Pancreas (tissue), 10 donors: ENCODE measurements at places on chromosomes 5 and 9. TPM values are rescaled to one million over a fixed set of nuclear protein-coding genes. Genes with fewer than 3 reads are reported as not detected.

Gene CCDC192
- not detected for total RNA-seq

Gene MOB3B
- total RNA-seq: 3.2 TPM

Gene GHR
- 2.0 TPM for total RNA-seq

Gene UAP1L1
- 13.6 TPM for total RNA-seq

Gene CCDC180
- total RNA-seq: 3.4 TPM

Gene STPG3
- not detected for total RNA-seq

Gene S1PR3
- total RNA-seq: 3.7 TPM

Gene SLC31A2
- 9.3 TPM for total RNA-seq

Gene GBGT1
- total RNA-seq: 3.8 TPM

- H3K4me3 ChIP-seq: no peak overlapping the region
- DNase-seq: no peak
- H3K27me3 ChIP-seq: no peaks in the 10 kb centered on the region
Observed at GRCh38 chr5:67475489-67475888, 278.9 kb upstream of the CD180 start.

DNA sequence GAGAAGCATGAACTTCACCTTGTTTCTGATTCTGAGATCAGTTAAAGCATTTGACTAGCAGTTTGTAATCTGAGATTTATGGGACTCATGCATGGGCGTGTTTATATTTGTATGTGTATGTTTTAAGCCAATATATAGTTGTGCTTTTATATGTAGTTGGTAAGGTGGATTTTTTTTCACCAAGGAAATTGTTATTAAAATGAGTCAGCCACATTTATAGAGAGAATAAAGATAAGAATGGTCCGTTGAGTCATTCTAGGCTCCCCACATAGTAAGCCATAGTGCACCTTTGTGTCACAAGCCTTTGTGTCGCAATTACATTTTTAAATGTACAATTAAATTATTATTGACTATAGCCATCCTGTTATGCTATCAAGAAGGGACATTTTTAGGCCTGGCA is 89.0 kb downstream of the NLN start:
- no peak overlapping the region for H3K4me3 ChIP-seq
- no peaks in the 10 kb centered on the region for H3K4me1 ChIP-seq
- H3K27me3 ChIP-seq: no peaks in the 10 kb centered on the region
- no peak for DNase-seq

DNA sequence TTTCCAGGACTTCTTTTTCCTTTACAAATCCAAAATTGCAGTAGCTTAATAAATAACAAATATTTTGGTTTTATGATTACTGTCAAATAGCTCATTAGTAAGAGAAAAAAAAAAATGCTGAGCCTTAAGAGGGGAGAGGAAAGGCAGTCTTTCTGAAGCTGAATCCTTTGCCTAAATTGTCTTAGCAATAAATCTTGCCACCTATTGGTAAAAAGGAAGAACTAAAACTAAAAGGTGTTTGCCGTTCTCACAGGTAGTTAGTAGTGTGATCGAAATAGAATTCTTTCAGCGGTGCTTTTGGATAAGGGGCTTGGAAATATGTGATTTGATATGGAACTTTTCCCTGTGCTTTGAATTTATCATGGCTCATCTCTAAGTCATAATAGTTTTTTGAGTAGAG is 31.2 kb downstream of the PIK3R1 start:
- H3K4me1 ChIP-seq: peaks cover 23% of the 10 kb centered on the region
- DNase-seq: no peak
- no peaks in the 10 kb centered on the region for H3K36me3 ChIP-seq
- H3K4me3 ChIP-seq: no peak overlapping the region

DNA sequence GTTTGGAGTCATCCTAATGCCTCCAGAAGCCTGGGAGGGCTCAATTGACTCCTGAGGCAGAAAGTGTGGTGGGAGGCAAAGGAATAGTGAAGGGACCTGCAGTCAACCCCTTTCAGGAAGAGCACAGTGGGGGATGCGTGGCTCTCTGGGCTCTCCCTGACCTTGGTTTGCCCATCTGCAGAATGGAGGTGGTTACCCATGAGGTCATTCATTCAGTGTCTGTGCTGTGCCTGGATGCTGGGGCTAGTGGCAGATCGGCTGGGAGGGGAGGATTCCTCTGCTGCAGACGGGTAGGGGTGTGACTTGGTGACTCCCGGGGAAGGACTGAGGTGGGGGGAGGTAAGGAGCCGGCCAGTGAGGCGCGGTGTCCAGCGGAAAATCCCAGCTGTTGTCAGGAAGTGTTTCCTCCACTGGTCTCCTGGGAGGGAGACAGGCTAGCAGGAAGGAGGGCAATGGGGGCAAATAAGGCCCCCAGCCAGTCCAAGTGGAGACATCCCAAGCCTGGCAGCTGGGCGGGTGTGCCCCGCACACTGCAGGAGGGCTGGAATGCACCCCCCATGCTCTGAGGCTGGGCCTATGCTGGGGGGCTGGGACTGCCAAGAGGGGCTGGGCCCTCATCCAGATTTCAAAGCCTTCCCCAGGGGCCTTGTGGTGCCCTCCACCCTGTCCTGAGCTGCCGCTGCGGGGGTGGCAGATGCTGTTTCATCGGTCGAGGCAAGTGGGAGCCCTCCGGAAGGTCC is 10.9 kb downstream of the CXXC5 start:
- peaks cover 82% of the 10 kb centered on the region for H3K4me1 ChIP-seq
- DNase-seq: peak; percentile 72
- no peaks in the 10 kb centered on the region for H3K27me3 ChIP-seq
- H3K36me3 ChIP-seq: no peaks in the 10 kb centered on the region
- peak overlapping the region; percentile 89 for H3K27ac ChIP-seq

DNA sequence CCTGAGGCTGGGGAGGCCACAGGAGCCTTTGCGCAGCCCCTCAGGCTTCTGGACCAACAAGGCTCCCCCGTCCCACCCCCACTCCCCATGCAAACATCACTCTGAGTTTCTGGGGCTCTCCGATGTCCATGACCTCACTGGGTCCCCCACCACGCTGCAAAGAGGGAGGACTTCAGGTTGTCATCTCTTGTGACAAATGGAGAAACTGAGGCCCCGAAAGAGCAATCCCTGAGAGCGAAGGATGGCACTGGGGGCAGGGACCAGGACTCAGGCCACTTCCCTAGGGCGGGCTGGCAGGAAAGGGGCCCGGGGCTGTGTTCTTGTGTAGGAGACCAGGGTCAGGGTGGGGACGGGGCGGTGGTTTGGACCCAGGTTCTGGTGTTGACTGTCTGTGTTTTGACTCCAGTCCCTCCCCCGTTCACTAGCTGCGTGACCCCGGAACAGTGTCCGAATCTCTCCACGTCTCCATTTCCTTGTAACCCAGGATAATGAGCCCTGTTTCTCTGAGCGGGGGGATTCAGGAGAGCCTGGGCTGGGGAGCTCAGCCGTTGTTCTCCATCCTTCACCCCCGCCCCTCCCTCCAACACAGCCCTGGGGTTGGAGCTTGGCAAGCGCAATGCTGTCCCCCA is 13.9 kb downstream of the FIBCD1 start:
- no peak overlapping the region for H3K27ac ChIP-seq
- H3K27me3 ChIP-seq: no peaks in the 10 kb centered on the region
- H3K4me3 ChIP-seq: no peak overlapping the region
- H3K4me1 ChIP-seq: no peaks in the 10 kb centered on the region

- DNase-seq: no peak
- no peaks in the 10 kb centered on the region for H3K27me3 ChIP-seq
- H3K4me3 ChIP-seq: no peak overlapping the region
- H3K36me3 ChIP-seq: peaks cover 7% of the 10 kb centered on the region
Observed at GRCh38 chr9:127528422-127529251, 77.3 kb downstream of the LRSAM1 start.

DNA sequence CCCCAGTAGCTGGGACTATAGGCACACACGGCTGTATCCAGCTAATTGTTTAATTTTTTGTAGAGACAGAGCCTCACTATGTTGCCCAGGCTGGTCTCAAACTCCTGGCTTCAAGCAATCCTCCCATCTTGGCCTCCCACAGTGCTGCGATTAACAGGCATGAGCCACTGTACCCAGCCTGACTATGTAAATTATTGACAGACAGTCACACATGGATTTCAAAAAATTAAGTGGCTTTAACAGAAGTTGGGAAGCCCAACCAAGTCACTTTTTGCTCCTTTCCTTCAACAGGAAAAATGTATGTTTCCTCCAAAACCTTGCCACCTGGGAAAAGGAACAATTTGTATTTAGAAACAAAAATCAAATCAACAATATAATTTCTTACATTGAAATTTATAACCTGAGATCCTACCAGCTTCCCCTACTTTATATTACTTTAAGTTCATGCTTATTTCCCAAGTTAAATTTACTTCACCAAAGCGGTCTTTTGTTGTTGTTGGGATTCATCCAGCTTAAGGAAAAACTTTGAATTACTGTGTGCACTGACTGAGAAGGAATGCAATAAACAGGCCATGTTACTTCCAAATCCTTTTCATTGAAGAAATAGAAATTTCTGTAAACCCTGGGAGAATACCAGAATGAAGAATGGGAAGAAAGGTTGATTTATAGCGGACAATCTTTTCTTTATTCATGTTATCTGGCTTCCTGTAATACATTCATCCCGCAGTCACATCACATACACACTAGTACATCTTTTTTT is 8.6 kb downstream of the PCA3 start:
- H3K36me3 ChIP-seq: no peaks in the 10 kb centered on the region
- no peak for DNase-seq
- H3K27me3 ChIP-seq: no peaks in the 10 kb centered on the region
- no peaks in the 10 kb centered on the region for H3K4me1 ChIP-seq

- no peak overlapping the region for H3K27ac ChIP-seq
- H3K4me1 ChIP-seq: no peaks in the 10 kb centered on the region
- H3K4me3 ChIP-seq: no peak overlapping the region
- no peaks in the 10 kb centered on the region for H3K27me3 ChIP-seq
- DNase-seq: no peak
- H3K36me3 ChIP-seq: no peaks in the 10 kb centered on the region
Observed at GRCh38 chr9:132056717-132057560, 22.7 kb downstream of the MED27 start.

GRCh38 chr5:32960340-32961058 is 249.4 kb downstream of the NPR3 start:
- H3K27me3 ChIP-seq: no peaks in the 10 kb centered on the region
- H3K4me1 ChIP-seq: no peaks in the 10 kb centered on the region
- no peak overlapping the region for H3K27ac ChIP-seq

DNA sequence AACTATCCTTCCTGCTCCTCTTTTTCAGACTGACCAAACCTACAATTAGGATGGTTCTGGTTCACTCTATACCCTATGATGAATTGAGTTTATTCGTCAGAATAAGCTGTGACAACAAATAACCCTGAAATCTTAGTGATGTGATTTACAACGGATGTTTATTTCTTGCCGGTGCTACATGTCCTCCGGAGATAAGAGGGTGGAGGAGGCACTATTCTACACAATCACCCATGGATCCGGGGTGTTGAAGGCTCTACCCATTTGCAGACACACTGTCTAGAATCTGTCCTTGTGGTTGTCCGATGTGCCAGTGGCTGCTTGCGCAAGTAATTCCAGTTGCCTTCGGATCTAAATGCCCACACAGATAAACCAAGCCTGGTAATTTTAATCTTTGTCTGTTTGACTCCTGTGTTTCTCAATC is 44.7 kb downstream of the CDC14B start:
- no peaks in the 10 kb centered on the region for H3K4me1 ChIP-seq
- no peaks in the 10 kb centered on the region for H3K27me3 ChIP-seq
- no peak overlapping the region for H3K27ac ChIP-seq
- no peaks in the 10 kb centered on the region for H3K36me3 ChIP-seq
- no peak overlapping the region for H3K4me3 ChIP-seq

DNA sequence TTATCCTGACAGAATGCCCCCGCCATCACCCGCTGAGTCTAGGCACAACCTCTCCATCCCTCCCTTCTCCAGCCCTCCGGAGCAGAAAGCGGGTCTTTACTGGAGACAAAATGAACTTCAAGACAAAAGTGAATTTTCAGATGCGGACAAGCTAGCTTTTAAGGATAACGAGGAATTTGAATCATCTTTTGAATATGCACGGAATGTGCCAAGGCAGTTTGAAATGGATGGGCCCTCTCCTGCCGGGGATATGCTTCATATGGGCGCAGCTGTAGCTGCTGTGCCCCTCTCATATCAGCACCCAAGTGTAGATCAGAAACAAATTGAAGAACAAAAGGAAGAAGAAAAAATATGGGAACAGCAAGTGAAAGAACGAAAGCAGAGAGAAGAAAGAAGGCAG is 37.5 kb downstream of the CPLANE1 start:
- no peak overlapping the region for H3K4me3 ChIP-seq
- H3K36me3 ChIP-seq: no peaks in the 10 kb centered on the region
- DNase-seq: no peak
- no peaks in the 10 kb centered on the region for H3K27me3 ChIP-seq
- H3K4me1 ChIP-seq: no peaks in the 10 kb centered on the region
- H3K27ac ChIP-seq: no peak overlapping the region

- no peaks in the 10 kb centered on the region for H3K27me3 ChIP-seq
- H3K27ac ChIP-seq: no peak overlapping the region
Observed at GRCh38 chr5:122500245-122501088, 188.4 kb downstream of the SNCAIP start.

DNA sequence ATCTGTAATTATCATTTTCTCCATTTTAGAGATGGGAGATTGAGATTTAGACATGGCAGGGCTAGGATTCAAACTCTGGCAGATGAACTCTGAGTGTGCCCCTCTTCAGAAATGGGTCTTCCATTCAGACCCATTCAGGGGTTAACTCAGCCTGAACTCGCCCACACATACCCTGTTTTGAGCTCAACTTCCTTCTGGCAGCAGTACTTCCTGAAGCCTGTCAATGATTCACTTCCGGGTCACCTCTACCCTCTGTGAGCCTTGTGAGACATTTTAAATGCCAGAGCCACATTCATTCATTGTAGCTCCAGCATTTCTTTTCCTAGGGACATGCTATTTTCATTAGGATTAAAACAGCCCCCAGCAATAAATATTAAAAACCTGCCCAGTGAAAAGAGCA is 209.3 kb upstream of the SLC24A2 start:
- H3K27ac ChIP-seq: no peak overlapping the region
- H3K4me3 ChIP-seq: no peak overlapping the region
- H3K4me1 ChIP-seq: no peaks in the 10 kb centered on the region
- DNase-seq: no peak
- no peaks in the 10 kb centered on the region for H3K36me3 ChIP-seq
